ENCODE measurements at places on chromosomes 7 and 10.

DNA sequence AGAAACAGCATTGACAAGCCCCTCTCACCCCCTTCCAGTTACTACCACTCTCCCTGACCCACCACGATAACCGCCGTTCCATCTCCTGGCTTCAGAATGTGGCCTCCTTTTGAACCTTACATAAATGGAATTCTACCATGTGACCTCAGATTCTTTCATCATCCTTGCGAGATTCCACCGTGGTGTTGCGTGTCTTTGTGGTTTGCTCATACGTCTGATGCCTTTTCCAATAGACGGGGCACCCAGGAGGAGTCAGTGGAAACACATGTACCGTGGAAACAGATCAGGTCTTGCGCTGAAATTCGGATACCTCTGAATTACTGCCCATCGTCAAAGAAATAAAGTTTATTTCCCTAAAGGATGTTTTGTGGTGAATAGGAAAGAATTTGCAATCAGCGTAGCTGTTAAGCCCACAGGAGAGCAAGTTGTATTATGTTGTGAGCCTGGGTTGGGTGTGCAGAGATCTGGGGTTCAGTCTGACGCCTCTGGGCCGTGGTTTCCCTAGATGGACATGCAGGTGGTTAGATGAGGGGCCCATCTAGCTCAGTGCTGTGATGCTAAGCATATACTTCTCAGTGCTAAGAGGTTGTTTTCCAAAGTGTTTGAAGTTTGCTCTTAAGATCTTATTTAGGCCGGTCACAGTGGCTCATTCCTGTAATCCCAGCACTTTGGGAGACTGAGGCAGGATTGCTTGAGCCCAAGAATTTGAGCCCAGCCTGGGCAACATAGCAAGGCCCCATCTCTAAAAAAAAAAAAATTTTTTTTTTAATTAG is 29.1 kb downstream of the GTF2IRD1 start:
- DNase-seq: peak; percentile 95

- no peak for DNase-seq
Observed at GRCh38 chr7:120925392-120925791, 25.2 kb upstream of the ING3 start.

DNA sequence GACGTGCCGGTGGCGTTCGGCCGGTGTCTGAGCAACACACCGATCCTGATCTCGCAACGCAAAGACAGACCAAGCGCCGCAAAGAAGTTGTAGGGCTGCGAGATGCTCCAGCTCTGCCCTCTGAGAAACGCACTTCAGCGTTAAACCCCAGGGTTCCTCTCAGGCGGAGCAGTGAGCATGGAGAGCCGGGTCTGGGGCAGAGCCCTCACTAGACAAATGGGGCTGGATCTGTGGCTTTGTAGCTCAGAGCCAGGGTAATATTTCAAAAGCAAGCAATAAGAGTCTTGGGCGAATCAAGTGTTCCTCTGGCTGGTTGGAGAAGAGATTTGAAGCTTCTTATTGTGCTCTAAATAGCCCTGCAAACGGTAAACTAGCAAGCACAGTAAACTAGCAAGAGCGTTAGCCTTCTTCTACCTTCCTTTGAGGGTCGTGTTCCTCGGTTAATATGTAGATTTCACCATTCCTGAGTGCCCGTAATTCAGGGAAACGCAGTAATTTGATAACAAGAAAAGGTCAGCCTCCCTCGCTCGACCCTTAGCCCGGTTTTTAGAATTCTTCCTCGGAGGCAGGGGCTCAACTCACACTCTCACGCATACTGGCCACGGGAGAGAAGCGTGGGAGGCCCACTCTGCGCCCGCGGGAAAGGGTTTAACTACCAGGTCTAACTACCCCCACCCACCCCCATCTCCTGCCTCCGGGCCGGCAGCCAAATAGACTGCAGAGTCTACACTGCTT is 6.7 kb downstream of the SKAP2 start:
- DNase-seq: peak; percentile 8

- DNase-seq: no peak
Observed at GRCh38 chr10:3152566-3152935, 20.0 kb downstream of the PITRM1 start.

- DNase-seq: no peak
Observed at GRCh38 chr7:127913686-127914085, 117.6 kb downstream of the LRRC4 start.

DNA sequence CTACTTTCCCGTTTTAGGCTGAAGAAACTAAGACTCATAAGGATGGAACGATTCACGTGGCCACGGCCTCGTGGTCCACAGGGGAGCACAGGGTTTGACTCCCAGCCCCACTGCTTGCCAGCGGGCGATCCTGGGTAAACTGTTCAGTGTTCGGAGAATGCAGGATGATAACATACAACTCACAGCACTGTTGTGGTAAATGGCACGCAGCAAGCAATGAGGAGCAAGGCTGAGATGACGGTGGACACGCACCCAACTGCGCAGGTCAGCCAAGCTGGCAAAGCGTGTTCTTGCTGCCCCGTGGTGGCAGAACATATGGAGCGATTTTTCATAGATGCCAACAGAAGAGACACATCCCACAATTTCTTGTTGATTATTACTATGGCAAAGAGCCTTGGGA is 272.7 kb downstream of the DNAJB6 start:
- no peak for DNase-seq

DNA sequence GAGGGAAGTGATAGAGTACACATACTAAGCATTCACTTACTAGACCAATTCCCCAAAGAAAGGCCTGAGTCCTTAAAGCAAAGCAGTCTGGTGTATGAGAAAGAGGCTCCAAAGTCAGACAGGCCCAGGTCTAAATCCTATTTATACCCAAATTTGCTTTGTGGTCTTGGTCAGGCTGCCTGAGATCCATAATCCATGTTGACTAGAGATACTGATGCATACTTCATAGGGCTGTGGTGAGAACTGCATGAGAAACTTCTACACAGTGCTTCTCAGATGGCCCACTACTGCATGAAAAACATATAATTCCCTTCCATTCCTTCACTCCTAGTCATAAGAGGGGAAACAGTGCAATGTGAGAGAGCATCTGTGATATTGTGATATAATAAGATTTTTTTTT is 81.6 kb upstream of the SP4 start:
- DNase-seq: no peak

DNA sequence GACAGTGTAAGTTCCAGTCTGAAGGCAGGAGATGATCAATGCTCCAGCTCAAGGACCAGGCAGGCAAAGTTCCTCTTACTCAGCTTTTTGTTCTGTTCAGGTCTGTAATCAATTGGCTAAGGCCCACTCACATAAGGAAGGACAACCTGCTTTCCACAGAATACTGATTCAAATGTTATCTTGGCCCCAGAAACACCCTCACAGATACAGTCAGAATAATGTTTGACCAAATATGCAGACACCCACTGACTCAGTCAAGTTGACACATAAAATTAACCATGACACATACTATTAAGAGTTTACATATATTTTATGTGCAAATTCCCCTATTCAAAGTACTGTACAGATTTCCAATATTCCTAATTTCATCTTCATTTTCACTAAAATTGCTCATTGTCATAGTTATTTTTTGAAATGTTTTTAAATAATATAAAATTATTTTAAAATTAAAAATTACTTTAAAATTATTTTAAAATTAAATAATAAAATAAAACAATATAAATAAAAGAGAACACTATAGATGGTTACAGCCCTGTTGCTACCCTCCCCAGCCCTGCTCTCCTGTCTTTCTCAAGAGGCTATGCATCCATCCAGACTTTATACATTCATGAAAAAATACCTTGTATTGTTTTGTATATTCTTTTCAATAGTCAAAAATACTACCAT is 59.4 kb downstream of the RAB11FIP2 start:
- no peak for DNase-seq

- DNase-seq: no peak
Observed at GRCh38 chr10:103064956-103065355, 128.1 kb downstream of the NT5C2 start.

- DNase-seq: peak; percentile 17
Observed at GRCh38 chr7:95404316-95404865, 8.2 kb upstream of the PON3 start.

DNA sequence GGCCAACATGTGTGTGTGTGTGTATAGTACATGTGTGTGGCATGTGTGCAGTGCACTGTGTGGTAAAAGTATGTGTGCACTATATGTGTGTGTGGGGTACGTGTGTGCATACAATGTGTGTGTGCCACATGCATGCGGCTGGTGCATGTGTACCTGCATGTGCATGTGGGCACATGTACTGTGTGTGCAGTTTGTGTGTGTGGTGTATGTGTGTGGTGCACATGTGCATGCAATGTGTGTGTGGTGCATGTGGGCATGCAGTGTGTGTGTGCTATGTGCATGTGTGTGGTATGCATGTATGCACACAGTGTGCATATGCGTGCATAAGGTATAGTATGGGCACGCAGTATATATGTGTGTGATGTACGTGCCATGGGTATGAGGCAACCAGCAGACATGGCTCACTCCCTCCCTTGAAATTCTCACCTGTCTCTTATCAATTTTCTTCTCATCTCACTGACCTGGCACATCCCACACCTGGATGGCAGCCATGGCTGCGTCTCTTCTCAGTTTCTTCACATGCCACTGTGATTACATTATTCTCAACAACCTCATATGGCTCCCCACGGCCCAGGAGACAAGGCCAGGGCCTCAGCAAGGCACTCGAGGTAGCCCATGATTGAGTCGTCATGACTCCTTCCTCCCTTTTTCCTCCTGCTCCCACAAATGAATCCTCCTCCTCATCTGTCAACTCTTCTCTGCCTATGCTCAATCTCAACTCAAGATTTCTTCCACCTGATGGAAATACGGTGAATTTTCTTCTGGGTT is 57.0 kb downstream of the NUDCD3 start:
- no peak for DNase-seq

GRCh38 chr10:31374146-31374696 is 55.2 kb downstream of the ZEB1 start:
- peak; percentile 67 for DNase-seq

GRCh38 chr10:47325303-47326291 is 3.3 kb downstream of the GDF2 start:
- DNase-seq: no peak

GRCh38 chr10:50325449-50326171 is 74.3 kb upstream of the ASAH2 start:
- DNase-seq: peak; percentile 97

DNA sequence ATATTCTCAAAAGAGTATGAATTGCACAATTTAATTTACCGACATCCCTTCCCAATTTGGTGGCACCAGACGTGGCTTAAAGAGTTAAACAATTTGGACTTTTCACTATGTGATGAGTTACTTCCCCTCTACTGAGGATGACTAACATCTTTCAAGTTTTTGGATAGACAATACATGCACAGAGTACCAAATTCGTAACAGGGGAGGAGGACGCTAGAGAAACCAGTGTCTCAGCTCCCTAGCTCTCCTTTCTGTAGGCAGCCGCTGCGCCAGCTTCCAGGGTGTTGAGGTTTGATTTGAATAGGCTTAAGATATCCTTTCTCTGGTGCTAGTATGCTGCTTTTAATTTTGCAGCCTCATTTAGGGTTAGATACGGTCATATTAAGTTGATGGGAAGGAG is 69.2 kb downstream of the GNA12 start:
- DNase-seq: no peak

DNA sequence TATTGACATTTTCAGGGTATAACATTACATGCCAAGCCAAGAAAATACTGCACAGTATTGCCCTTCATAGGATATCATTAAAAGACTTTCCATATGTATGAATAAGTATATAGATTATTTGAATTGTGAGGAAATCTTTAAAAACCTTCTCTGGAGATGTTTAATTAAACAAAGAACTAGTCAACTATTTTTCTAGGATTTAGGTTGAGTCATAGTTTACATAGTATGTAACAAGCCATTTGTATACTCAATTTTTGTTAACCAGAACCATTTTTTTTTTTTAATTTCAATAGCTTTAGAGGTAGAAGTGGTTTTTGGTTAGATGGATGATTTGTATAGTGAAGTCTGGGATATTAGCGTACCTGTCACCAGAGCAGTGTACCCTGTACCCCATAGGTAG is 151.2 kb upstream of the ASAH2 start:
- DNase-seq: no peak

DNA sequence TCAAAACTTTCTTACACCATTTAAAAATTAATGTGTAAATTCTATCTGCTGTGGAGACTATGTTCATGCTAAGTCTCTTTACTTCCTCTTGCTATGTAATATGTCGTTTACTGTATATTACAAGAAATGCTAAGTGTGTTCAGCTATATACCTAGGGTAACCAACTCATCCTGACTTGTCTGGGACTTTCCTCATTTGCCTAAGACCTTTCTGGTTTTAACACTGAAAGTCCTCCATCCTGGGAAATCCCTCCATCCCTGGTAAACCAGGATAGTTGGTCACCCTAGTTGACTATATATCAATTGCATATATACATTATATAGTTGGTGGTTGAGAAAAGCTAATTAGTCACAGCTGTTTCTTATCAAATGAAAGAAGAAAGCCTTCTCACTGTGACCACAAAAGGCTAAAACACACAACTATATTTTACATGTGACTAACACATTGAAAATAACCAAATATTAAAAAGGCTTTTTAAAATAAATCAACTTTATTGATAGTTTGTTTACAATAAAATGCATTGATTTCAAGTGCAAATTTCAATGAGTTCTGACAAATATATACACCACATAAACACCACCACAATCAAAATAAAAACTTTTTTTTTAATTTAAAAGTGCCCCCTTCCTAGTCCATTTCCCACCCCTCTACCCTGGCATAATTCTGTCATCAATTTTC is 167.7 kb upstream of the INHBA start:
- peak; percentile 20 for DNase-seq

DNA sequence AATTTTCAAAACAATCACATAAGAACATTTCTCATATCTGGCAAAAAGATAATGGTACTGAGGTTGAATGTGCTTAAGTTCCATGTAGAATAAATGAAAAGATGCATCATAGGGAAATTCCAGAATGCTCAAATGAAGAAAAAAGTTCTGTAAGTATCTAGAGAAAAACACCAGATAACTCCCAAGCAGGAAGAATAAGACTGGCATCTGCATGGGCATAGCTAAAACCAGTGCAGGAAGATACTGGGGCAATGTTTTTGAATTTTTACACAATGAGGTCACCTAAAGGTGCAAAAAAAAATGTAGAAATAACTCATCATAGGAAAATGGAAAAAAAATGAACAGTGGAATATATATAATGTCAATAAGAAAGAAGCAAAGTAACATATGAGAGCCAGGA is 275.2 kb downstream of the BAMBI start:
- DNase-seq: no peak

- peak; percentile 8 for DNase-seq
Observed at GRCh38 chr7:88789480-88790064, 6.0 kb downstream of the TEX47 start.

DNA sequence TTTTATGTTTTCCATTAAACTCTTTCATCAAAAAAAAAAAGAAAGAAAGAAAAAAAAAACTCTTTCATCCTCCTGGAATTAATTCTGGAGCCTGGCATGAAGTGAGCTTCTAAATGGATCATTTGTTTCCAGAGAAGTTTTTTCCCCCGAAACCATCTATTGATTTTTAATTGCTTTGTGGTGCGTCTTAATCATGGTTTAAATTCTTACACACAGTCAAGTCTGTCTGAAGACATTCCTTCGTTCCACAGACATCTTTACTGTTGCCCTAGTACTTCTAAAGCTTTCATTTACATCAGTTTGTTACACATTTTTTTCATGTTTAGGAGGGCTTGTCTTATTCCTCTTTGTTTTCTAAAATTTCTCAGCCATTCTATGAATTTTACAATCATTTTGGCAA is 493.4 kb upstream of the FOXK1 start:
- no peak for DNase-seq
